ENCODE measurements at places on chromosomes 2 and 18.
A peak's percentile ranks its signal among the peaks of the same experiment; 100 is the strongest.

GRCh38 chr2:166184789-166185188, 57.0 kb upstream of the SCN1A start:
- no peak for DNase-seq

DNA sequence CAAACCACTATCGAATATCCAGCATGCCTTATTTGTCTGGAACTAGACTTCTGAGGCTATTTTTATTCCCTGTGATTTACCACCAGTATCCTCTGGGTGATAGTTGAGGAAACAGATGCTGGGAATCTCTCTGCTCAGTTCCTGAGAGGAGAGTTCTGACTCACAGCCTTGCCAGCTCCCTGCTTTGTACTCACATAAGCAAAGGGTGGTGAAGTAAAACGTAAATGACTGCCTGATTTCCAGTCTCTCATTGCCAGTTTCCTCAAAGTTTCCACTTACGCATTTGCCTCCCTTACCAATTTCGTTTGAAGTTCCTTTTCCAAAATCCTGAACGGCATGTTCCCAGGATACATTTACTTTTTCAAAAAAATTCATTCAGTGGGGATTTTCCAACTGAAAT, 69.2 kb upstream of the HNRNPA3 start:
- peak; percentile 55 for DNase-seq

DNA sequence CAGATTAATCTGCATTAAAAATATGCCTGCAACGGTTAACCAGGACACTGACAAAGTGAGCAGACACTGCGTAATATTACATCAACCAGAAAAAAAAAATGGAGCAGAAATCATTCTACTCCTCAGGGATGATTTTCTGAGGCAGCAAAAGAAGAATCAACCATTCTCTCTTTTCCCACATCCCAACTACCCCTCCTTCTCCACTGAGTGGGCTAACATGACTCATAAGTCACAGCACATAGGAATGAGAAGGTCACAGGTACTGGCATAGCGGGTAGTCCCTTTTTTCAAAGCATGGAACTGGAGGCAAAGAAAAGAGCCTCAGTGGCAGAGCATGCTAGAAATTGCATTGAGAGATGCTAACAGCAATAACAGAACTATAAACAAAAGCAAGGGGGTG, 54.3 kb upstream of the TSPYL6 start:
- no peak for DNase-seq

- DNase-seq: no peak
Measured at GRCh38 chr18:55338978-55339650, 248.9 kb downstream of the TCF4 start.

- DNase-seq: peak; percentile 32
Measured at GRCh38 chr2:26982102-26982742, 11.8 kb downstream of the MAPRE3 start.
